ENCODE measurements at places on chromosomes 11 and 22. TPM values are rescaled to one million over a fixed set of nuclear protein-coding genes. Genes with fewer than 3 reads are reported as not detected.

The GUCY1A2 gene
- total RNA-seq: 1.2 TPM

The PANX3 gene
- not detected for total RNA-seq

DNA sequence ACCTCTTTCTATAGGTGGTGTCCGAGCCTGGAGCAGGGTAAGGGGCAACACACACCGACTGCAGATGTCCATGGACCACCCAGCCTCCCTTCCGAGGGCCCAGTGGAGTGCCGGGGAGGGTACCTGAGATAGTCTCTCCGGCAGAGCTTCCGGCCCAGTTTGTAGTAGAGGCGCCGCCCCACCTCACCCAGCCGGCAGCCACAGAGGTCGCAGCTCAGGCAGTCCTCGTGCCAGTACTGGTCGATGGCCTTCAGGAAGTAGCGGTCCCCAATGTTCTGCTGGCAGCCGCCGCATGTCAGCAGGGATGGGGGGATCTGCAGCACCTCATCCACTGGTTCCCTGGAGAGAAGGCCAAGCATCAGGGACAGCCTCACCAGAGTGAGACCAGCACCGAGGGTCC, 27.4 kb downstream of the LMO2 start:
- no peak for DNase-seq

GRCh38 chr11:88619656-88620385, 282.3 kb upstream of the CTSC start:
- no peak for DNase-seq

GRCh38 chr11:77039491-77040400, 5.5 kb downstream of the B3GNT6 start:
- DNase-seq: peak; percentile 78

GRCh38 chr11:59719556-59719955, 5.9 kb upstream of the OR10V1 start:
- no peak for DNase-seq

DNA sequence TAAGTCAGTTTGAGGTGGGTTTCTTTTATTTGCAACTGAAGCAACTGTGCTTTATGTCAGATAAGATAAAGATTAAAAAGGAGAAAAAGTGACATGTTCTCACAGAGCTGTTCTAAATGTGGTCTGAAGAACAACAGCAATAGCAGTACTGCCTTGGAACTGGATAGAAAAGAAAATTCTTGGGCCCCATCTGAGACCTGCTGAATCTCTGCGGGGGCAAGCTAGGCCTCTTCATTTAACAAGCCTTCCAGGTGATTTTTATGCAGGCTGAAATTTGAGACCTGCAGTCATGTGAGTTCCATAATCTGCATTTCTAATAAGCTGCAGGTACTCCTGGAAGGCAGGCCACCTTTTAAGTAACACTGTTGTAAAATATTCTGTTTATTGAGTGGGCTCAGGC, 91.4 kb upstream of the CTSC start:
- no peak for DNase-seq

DNA sequence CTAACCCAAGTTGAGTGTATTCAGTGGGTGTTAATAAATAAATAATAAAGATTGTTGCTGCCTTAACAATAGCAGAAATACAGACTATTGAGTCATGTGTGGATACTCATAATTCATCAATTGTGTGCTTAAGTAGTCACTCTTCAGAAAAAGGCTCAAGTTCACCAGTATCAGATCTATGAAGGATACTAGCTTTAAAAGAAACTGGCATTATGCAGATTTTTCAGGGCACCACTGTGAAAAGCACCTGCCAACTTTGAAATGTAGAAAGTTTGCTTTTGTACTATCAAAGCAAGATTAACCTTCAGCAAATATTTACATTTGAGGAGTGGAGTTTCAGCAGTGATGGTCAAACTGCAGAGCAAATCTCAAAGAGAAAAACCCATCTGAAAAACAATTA, 20.1 kb upstream of the SYTL2 start:
- DNase-seq: no peak

DNA sequence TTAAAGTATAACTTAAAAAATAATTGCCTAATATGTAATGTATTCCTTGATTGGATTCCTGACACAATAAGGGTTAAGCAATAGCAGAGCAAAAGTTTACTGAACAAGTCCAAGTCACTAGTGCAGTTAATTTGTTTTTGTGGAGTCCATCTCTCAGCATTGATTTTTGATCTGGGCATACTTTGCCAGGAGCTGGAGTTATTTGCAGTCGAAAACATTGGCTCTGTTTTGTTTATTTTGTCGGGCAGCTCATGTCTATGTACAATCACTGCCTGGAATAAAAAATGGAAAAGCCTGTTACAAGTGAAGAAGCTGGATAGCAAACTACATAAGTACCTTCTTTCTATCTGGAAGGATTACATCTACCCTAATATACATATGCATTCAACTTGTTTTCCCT, 625.2 kb downstream of the CNTN5 start:
- no peak for DNase-seq

DNA sequence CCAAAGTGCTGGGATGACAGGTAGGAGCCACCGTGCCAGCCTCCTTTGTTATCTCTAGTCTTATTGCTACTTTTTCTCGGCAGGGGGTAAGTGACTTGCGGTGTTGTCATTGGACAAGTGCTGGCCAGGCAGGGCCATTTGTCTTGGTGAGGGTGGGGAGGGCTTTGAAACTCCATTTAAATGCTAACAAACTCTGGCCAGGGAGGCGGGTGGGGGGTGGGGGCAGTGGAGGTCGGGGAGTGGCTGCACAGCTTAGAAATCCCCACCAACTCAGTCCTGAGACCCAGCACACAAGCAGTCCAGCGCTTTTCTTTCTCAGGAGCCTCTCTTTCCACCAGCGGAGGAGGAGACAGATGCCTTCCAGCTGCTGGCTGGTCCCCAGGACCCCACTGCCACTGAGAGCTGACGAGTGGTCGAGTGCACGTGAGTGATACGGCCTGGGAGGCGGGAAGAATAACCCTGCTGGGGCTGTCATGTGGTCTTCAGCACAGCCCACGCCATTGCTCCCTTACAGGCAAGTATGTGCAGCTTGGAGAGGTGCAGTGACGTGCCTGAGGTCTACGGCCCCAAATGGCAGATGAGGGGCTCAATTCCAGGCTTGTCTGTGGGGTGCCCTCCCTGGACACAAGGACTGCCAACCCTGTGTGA, 24.2 kb upstream of the OSBPL5 start:
- no peak for DNase-seq

GRCh38 chr11:13316528-13316961, 39.0 kb downstream of the BMAL1 start:
- DNase-seq: no peak

GRCh38 chr22:40235308-40235707, 57.6 kb downstream of the TNRC6B start:
- DNase-seq: no peak

- DNase-seq: no peak
Measured at GRCh38 chr22:39348909-39349505, 784 bp upstream of the SYNGR1 start.

DNA sequence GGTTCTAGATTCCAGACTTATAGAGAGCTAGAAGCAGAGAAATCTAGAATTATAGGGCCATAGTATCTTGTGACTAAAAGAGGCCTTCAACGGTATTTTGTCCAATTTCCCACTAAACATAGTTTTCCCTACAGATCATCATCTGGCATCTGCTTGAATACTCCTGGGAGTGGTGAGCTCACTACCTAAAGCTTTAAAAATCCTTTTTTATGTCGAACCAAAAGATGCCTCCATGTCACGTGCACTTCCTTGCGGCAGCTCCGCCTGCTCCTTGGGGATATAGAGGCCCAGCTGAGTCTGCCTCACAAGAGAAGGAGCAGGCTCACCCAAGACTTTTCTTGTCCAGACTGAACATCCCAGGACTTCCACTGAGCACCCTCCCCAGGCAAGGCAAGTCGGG, 4.3 kb upstream of the MB start:
- no peak for DNase-seq
